IPS DF 6.9 (cell line): ENCODE measurements at places on chromosomes 3 and 15.

GRCh38 chr15:74542166-74543042 is 1.4 kb downstream of the ARID3B start:
- DNase-seq: no peak

- no peak for DNase-seq
Measured at GRCh38 chr3:17143893-17144664, 259.3 kb downstream of the PLCL2 start.

GRCh38 chr3:123015596-123015995 is 12.0 kb downstream of the SEMA5B start:
- DNase-seq: no peak

- peak; percentile 55 for DNase-seq
Measured at GRCh38 chr15:58182460-58183163, 44.4 kb downstream of the AQP9 start.

GRCh38 chr15:52095597-52096262 is 16.8 kb downstream of the BCL2L10 start:
- DNase-seq: no peak

DNA sequence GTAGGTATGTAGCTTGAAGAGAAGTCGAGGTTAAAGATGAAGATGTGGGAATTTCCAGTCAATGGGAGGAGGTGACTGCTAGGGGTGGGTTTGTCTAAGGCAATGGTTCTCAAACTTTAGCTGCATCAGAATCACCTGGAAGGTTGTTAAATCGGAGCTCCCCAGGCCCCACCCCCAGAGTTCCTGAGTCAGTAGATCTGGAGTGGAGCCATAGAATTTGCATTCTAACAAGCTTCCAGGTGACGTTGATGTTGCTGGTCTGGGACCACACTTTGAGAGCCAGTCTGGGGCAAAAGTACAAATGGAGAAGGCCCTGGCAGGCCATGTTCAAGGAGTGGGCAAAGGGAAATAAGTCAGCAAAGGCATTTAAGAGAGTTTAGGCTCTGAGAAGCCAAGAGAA is 69.1 kb downstream of the CMTM8 start:
- no peak for DNase-seq

- DNase-seq: no peak
Measured at GRCh38 chr3:150020527-150020926, 49.8 kb upstream of the PFN2 start.

DNA sequence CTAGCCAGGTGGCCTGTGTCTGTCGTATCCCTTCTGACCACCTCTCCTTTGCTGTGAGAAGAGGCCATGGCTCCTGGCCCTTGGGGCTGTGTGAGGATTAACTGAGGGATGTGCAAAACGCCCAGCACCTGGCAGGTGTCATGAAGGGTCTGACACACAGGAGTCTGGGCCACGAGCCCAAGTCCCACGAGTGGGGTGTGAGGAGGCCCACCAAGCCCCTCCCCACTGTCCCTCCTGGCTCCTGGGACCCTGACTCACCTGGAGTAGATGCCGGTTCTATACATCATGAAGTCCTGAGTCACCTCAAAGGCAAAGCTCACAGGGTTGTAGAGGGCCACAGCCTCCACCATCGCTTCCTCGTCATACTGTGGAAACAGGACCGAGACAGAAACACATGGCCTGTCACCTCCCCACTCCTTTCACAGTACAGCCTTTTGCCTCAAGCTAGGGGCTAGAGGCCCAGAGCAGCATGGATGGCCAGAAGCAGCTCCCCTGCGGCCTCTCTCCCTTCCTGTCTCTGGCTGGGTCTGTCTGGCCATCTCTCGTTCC is 19.7 kb downstream of the CTSH start:
- DNase-seq: no peak

- DNase-seq: no peak
Measured at GRCh38 chr15:40204100-40204499, 34.8 kb upstream of the PAK6 start.

DNA sequence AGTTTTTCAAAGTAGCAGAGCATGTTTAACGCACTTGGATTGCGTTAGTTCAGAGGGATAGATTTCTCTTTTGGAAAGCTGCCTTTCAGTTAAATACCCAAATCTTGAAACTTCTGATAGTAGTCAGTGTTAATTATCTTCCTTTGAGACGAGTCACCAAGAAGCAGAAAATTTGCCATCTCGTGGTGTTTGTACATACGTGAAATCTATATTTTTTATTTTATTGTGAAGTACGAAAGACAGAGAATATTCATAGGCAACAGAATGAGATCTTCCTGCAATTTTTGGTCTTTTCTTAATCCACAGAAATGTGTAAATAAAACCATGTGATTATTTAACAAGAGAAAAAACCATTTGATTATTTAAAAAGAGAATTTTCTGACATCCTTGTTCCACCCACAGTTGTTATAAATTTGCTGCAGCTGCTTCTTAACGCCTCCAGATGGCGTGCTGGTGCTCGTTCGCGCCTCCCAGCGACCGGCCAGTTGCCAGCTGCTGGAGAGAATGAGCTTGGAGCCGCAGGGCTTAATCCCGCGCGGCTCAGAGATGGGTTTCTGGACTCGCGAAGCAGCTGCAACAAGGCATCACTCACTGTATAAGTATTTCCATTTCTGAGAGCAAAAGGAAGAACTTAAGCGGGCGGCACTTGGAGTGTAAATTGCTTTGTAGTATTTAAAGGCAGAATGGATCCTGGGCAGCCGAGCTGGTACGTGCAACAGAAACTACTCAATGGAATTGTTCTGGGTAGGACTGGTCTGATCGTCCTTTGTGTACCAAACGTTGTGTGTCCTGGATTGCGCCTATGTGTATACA is 10.5 kb upstream of the SLITRK3 start:
- DNase-seq: no peak

- DNase-seq: peak; percentile 70
Measured at GRCh38 chr3:147934451-147935180, 525.5 kb downstream of the ZIC1 start.

DNA sequence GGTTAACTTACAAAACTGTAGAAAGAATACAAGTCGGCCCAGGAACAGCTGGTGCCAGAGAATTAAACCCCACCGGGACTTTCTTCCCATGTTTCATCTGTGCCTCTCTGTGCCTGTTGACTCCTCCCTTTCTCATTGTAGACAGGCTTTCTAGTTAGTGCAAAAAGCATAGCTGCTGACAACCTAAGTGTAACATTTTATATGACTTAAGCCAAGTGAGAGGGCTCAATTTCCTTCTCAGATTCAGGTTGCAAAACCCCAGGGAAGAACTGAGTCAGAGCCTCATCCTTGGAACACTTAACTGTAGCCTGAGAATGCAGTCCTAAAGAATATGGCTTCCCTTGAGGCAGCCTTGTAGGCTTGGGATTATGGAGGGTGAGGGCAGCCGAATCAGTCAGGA is 302.5 kb upstream of the AZI2 start:
- no peak for DNase-seq

DNA sequence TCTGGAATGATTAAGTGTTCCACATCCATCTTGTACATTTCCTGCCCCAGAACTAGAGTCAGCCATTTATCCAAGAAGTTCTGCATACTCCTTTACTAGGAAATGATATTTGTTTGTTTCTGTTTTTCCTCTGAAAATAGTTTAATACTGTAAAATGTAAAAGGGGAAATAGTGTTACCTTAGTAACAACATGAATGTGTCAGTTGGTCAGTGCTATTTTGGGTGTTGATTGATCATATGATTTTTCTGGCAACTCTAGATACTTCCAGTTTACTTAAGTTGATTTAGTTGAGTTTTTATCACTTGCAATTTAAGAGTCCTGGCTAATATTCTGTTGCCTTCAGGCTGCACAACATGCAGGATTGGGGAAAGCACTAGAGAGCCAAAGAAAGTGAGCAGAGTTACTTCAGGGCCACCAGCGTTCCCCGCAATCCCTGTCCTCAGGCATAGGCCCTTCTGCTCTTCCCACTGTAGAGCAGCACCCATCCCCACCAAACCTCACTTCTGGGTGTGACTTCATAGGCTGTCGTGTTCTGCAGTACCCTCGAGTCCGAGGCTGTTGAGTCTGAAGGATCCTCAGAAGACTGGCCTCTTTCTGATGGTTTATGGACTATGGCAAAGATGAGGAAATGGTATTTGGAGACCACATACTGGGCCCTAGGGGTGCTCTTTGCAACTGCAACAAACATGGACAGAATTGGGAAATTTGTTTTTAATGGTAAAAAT is 69.0 kb downstream of the CHD2 start:
- DNase-seq: no peak

DNA sequence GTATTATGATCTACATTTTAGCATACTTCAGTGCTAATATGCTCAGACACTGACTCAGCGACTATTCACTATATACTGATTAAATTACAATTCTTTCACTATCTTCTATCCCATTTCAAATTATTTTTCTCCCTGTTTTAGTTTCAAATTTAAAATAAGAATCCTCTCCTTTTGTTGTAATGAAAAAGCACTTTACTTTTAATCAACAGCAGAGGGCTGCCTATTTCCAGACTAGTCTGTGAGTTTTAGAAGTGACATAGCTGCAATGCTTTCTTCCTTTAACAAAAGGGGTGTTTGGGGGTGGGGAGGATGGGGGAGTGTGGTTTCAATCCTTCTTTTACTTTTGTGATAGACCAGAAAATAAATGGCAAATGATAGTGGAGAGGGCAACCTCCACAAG is 2.4 kb downstream of the NEDD4 start:
- DNase-seq: no peak

DNA sequence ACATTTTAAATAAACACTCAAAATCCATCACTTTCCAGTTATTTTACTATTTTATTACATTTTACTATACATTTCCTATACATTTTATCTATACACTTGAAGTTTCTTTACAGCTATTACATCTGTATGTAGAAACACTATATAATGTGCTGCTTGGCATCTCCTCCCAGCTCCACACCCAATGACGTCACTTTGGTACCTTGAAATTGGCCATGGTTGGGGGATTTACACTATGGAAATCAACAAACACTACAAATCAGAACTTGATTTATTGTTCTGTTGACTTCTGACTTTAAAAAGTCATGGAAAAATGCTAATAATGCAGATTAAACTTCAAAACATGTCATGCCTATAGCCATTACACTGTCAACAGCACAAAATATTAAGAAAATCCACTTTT is 48.9 kb upstream of the STT3B start:
- DNase-seq: no peak

- no peak for DNase-seq
Measured at GRCh38 chr3:33441225-33441976, 1.2 kb upstream of the UBP1 start.

DNA sequence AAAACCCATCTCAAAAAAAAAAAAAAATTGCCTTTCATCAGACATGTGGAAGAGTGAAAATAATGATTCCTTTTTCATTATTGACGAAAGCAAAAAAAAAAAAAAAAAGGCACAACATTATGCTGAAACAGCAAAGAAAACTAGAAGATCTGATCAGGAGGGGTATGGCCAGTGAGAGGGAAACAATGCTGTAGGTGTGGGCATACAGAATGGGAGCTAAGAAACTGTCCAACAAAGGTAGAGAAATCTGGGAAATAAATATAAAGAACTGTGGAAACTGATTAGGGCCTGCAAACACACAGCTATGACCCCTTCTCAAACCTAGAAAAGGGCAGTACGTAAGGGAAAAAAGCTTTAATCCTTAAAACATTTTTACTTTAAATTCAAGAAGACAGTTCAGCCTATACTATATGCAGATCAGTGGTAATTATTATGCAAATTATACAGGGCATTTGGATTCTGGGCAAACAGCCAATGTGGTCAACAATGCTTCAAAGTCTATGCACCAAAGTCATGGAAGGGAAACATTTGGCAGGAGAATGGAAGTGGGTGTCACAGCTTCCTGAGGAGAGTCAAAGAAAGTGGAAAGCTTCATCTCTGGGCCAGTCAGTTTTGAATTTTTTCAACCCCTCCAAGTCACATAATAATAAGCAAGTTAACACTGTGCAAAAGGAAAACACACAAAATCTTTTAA is 68.3 kb upstream of the SLC12A8 start:
- DNase-seq: no peak

- DNase-seq: no peak
Measured at GRCh38 chr3:56989169-56989976, 71.1 kb upstream of the SPATA12 start.

DNA sequence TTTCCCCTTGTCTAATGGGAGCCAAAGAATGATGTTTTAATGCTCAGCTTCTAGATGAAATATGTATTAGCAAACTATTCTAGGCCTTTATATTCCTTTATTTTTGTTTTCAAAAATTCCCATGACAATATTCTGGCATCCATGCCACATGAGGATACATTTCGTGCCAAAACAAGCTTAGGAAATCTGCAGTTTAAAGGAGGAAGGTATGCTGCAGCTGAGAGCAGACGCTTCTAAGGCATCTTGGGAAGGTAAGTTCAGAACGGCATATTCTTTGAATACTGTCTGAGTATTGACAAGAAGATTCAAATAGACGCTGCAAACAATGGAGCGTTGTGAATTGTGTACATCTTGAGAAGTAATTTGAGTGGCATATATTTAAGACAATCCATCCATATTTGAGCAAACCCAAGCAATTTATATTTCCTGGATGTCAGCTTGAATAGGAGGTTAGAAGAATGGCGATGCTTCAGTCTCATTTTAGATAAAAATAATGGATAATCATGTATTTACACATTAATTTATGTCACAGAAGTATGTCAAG is 158.6 kb downstream of the RAP2B start:
- no peak for DNase-seq

- DNase-seq: no peak
Measured at GRCh38 chr3:2615080-2615479, 495.1 kb downstream of the IL5RA start.

DNA sequence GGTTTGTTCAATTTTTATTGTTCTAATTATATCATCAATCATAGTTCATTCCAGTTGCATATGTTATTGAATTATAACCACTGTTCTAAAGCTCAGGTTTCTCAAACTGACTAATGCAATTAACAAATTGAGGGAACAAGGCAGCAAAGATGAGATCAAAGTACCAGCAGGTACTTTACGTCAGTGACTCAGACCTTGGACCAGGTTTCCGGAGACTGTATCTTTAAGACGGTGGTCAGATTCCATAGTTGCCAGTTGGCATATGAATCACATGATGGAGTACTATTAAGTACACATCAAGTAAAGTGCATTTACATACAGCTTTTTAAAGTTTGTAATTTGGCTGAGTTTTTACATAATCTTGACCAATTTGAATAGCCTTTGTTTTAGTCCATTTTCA is 583.6 kb upstream of the ROBO2 start:
- no peak for DNase-seq

GRCh38 chr3:114834175-114834940 is 312.7 kb downstream of the ZBTB20 start:
- no peak for DNase-seq

DNA sequence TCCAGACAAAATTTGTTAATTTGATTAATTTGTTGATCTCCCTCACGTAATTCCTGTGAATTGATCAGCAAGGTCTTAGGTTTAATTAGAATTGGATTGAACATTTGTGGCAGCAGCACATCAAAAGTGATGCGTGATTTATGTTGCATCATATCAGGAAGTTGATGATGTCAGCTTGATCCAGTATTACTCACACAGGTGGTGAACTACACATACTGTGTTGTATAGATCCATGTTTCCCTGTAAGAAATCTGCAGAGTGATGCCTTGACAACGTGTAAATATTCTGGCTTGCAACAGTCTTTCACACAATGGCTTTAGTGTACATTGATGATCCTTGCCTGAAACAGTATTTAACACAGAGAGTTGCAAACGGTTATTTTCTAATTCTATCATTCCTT is 200.4 kb downstream of the ADAMTSL3 start:
- no peak for DNase-seq

- DNase-seq: no peak
Measured at GRCh38 chr3:127694467-127695215, 21.9 kb downstream of the ABTB1 start.
